ENCODE measurements at places on chromosomes 5 and 9. TPM values are rescaled to one million over a fixed set of nuclear protein-coding genes. Genes with fewer than 3 reads are reported as not detected.

PCDHB15 gene
- 3.2 TPM for total RNA-seq

WDR38 gene
- not detected for total RNA-seq

TYRP1 gene
- 35.6 TPM for total RNA-seq

NIM1K gene
- 0.48 TPM for total RNA-seq

PCDHGB4 gene
- 6.3 TPM for total RNA-seq

NSUN2 gene
- 21.4 TPM for total RNA-seq

ENTREP1 gene
- total RNA-seq, result 12.1 TPM

CSF1R gene
- total RNA-seq, result 11.2 TPM

PCDHB12 gene
- total RNA-seq, result 1.8 TPM

KCNV2 gene
- total RNA-seq, result not detected

ARHGEF39 gene
- total RNA-seq, result 0.44 TPM

TRIO gene
- 67.0 TPM for total RNA-seq

PLPP1 gene
- 189 TPM for total RNA-seq

PDZD2 gene
- total RNA-seq, result 86.4 TPM

FBP2 gene
- not detected for total RNA-seq

ADRA1B gene
- total RNA-seq, result 3.4 TPM

SPINK13 gene
- not detected for total RNA-seq

OTP gene
- not detected for total RNA-seq

DNA sequence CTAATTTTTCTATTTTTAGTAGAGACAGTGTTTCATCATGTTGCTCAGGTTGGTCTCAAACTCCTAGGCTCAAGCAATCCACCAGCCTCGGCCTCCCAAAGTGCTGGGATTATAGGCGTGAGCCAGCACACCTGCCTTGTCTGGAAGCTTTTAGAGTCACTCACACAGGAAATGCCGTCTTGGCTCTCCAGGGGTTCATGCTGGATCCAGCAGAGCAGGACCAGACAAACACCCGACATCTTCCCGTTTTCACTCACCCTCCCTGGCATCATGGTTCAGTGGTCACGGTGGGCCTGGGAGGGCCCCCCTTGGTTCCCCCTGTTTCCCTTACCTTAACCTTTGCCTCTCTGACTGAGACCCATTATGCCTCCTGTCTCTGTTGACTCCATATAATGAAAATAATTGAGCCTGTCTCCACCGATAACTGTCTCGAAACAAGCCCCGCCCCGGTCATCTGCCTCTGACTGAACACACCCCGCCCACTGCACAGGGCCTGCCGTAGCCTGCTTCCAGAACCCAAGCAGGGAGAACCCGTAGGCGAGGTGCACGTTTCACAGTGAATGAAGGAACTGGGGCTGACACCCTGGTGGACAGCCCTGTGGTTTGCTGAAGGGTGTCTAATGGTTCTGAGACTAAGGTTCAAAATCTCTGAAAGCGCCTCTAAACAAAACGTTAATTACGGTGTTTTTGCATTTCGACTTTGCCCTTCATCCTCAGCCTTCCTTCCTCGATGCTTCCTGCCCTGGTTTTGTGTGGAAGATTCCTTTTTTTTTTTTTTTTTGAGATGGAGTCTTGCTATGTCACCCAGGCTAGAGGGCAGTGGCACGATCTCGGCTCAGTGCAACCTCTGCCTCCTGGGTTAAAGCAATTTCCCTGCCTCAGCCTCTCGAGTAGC, 39.7 kb upstream of the SPRY4 start:
- DNase-seq, result no peak

- DNase-seq, result no peak
Observed at GRCh38 chr5:143108498-143109128, 294.9 kb downstream of the NR3C1 start.

GRCh38 chr9:136361047-136361753, 2.3 kb downstream of the DNLZ start:
- DNase-seq, result no peak

GRCh38 chr5:113249206-113249605, 185.6 kb downstream of the TSSK1B start:
- no peak for DNase-seq

GRCh38 chr5:6496207-6496584, 47.5 kb downstream of the UBE2QL1 start:
- DNase-seq, result no peak

GRCh38 chr5:72846483-72846882, 30.0 kb downstream of the TNPO1 start:
- DNase-seq, result no peak

GRCh38 chr5:88256872-88257271, 11.8 kb downstream of the TMEM161B start:
- no peak for DNase-seq

DNA sequence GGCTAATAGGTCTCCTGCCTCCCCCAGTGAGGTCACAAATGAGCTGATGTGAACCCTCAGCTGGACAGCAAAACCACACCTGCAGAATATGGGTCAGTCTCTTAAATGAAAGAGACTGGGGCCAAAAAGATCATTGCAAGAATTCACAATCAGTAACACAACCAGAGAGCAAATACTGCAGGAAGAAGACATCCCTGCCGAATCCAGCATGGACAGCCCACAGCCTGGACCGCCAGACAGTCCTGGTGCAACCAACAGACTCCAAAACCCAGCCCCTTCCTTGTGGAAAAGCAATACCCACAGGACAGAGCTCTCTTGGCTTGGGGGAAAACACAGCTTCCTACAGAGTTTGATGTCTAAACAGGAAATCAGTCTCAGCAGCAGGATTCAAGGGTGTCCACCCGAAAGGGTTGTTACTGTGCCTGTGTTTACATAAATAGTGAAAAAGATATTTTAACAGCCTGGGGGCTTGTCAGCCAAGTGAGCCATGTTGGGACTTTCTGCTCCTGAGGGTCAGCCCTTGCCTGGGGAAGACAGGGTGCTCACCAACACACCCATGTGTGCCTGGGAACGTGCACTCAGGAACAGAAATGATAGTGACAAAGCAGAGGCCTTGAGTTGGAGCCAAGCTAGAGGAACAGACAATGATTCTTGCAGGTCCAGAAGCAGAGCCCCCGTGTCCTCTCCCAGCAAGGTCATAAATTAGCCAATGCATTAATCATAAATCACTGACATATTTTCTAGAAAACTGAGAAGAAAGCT, 106.2 kb downstream of the SEMA5A start:
- no peak for DNase-seq

GRCh38 chr9:34510497-34511468, 12.0 kb downstream of the ENHO start:
- no peak for DNase-seq

DNA sequence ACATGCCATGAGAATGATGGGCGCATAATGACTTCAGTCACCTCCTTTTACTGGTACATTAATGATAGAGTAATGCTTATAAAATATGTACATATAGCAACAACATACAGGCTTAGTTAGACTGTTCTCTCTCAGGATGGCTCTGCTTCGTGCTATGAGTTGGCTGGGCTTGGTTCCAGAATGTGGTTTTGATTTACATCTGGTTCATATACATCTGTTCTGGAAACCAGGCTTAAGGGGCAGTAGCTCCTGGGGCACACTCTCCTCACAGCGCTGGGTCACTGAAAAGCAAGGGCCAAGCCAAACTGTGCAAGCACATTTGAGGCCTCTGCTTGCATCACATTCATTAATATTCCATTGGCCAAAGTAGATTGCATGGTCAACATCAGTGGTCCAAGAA, 44.9 kb downstream of the PCSK1 start:
- DNase-seq, result no peak

- no peak for DNase-seq
Observed at GRCh38 chr5:177189965-177190364, 56.4 kb downstream of the NSD1 start.

DNA sequence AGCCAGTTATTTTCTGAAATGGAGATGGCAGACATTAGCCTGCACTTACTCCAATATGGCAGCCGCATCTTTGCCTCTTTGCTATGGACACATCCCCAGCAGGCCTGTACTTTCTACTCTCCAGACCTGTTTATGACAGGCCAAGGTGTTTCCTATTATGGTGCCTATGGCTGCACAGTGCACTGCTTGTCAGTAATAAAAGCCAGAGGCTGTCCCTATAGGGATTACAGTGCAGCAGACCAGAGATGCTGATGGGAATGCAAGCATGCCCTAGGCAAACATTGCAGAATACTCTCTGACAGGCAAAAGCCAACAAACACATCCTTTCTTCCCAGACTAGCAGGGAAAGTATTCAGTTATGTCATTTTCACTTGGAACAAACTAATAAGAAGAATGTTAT, 442.9 kb downstream of the RAB3C start:
- DNase-seq, result no peak

DNA sequence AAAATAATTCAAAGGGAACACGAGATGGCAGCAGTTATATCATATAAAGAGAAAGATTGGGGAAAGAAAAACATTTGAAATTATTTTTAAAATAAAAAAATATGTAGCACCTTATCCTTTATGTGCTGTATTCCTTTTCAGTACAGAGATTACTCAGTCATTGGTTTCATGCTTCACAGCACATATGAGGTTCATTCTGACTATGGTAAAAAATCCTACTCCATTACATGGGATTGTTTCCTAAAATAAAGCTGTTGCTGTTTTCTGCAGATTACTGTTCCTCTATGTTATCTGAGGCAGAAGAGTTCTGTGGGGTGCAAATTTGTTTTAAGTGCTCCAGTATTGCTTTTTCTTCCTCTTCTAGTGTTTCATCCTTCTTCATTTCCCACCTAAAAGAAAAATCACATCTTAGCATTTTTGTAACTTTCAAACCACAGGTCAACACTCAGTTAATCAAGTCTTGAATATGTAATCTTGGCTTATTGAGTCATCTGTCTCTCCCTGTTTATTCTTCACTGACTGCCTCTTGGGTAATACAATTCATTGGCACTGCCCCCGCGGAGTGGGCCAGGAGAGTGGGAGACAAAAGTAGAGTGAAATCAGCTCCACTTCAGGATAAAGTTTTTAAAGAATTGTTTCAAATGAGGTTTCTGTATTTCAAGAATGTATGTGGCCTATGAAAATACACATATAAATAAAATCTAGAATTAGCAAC, 412.5 kb upstream of the POU5F2 start:
- no peak for DNase-seq

- DNase-seq, result no peak
Observed at GRCh38 chr5:154722097-154722496, 33.1 kb upstream of the LARP1 start.

- DNase-seq, result no peak
Observed at GRCh38 chr9:126690431-126691051, 76.8 kb downstream of the LMX1B start.

GRCh38 chr9:97536480-97536879, 35.0 kb downstream of the TMOD1 start:
- DNase-seq, result no peak

- DNase-seq, result no peak
Observed at GRCh38 chr9:81513059-81513458, 176.3 kb downstream of the TLE1 start.

DNA sequence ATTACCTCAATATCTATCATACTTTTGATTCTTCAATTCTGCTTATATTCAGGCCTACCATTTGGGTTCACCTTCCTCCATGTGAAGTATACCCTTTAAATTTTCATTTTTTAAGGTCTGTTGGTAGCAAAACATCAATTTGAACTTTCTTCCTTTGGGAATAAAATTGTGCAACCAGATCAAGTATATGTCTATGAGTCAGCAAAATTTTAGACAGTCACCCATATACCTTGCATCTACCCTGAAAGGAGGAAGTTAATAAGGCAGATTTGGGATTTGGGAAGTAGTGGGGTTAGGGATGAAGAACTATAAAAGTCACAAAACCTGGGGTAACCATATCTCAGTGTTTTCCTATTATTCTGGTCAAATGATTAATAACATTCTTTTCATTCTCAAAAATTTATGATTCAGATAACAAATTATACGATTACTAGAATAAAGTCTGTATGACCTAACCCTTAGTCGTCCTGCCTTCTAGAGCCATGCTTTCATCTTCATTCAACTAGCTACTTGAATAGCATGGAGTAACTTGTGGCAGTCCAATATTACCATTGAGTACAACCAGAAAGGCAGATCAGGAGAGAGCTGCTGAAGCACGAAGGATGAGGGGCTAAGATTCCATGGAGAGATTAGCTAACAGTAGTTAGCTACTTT, 2.8 kb upstream of the IL33 start:
- no peak for DNase-seq

DNA sequence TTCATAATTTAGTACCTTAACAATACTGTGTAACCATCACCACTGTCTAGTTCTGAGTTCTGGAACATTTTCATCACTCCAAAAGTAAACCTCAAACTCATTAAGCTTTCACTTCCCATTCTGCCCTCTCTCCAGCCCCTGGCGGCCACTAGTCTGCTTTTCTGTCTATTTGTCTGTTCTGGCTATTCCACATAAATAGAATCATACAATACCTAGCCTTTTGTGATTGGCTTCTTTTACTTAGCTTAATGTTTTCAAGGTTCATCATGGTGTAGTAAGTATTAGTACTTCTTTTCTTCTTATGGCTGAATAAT, 138.7 kb downstream of the RAPGEF6 start:
- DNase-seq, result no peak

DNA sequence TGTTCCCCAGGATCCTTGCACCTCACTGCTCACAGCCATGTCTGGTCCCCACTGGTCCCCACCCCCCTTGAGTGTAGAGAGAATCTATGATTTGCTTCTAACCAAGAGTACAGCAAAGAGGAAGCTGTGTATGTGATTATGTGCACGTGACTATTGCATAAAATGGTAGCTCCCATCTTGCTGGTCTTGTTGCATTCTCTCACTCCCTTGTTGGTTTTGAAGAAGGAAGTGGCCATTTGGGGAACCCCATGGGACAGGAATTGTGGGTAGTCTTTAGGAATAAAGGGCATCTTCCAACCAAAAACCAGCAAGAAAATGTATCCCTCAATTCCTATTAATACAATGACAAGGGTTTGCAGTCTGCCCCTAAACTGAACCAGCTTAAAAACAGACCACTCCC, 5.2 kb upstream of the FCN2 start:
- no peak for DNase-seq

- no peak for DNase-seq
Observed at GRCh38 chr9:2116073-2116472, 100.9 kb downstream of the SMARCA2 start.

- no peak for DNase-seq
Observed at GRCh38 chr5:155982354-155982753, 344.6 kb upstream of the SGCD start.

DNA sequence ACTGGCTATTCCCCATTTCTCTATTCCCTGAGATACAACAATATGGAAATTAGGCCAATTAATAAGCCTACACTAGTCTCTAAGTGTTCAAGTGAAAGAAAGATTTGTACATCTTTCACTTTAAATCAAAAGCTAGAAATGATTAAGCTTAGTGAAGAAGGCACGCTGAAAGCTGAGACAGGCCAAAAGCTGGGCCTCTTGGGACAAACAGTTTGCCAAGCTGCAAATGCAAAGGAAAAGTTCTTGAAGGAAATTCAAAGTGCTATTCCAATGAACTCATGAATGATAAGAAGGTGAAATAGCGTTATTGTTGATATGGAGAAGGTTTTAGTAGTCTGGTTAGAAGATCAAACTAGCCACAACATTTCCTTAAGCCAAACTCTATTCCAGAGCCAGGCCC, 256.2 kb downstream of the ZSWIM6 start:
- no peak for DNase-seq

- no peak for DNase-seq
Observed at GRCh38 chr5:158406884-158407823, 548.2 kb upstream of the CLINT1 start.

- DNase-seq, result no peak
Observed at GRCh38 chr5:81020478-81021167, 60.5 kb downstream of the RASGRF2 start.

GRCh38 chr5:76690704-76691466, 25.0 kb upstream of the F2R start:
- no peak for DNase-seq
